ENCODE measurements at places on chromosomes 12 and 14. TPM values are rescaled to one million over a fixed set of nuclear protein-coding genes. Genes with fewer than 3 reads are reported as not detected.

DNA sequence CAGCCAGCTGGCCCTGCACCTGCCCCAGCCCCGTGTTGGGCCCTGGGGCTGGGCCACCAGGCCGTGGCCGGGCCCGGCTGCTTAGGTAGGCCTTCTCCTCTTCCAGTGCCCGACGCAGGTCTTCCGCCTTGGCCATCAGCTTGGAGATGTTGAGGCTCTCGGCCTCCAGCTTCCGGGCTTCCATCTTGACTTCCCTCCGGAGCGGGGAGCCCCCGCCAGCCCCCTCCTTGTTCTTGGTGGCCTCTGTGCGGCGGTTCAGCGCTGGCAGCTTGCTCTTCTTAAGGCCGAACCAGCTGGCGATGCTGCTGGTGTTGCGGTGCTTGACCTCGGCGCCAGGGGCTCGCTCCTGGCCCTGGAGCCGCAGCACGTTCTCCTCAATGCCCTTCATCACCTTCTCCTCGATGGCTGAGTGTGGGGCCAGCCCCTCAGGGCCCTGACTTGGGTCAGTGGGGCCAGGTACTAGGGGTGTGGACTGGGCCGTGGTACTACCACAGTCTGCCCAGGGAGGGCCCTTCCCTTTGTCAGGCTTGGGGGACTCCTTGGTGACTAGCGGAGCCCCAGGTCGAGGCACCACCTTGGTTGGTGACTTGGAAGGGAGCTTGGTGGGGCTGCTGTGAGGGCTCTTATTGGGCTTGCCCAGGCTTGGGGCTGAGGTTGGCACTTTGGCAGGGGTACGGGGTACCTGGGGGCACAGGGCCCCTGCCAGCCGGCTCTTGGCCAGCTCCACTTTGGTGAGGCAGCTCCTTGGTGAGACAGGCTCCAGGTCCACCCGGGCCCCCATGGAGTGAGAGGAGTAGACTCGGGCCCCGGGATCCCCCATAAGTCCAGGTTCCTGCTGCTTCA, 33.2 kb downstream of the NCKAP5L start:
- H3K36me3 ChIP-seq = peaks cover 16% of the 10 kb centered on the region
- DNase-seq = no peak
- H3K4me1 ChIP-seq = peaks cover 6% of the 10 kb centered on the region
- no peak overlapping the region for H3K4me3 ChIP-seq
- H3K27me3 ChIP-seq = no peaks in the 10 kb centered on the region

Gene RNASE4
- 51.9 TPM for total RNA-seq

DNA sequence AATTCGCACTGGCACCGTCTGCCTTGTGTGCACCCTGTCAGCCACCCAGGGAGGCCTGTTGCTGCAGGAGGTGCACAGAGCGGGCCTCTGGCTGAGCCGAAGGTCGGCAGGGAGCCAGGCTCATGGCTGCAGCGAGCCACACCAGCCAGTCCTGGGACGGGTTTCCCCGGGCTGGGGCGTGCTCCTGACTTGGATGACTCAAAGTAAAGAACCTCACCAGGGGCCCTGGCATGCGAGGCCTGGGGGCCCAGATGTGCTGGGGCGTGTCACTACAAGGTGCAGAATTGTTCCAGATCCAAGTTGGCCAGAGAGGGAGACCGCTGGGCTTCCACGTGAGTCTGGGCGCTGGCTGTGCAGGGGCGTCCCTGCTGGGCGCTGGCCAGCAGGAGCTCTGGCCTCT, 34.5 kb downstream of the FBRSL1 start:
- no peaks in the 10 kb centered on the region for H3K27me3 ChIP-seq
- H3K4me3 ChIP-seq = no peak overlapping the region
- peaks cover 11% of the 10 kb centered on the region for H3K36me3 ChIP-seq
- H3K4me1 ChIP-seq = peaks cover 2% of the 10 kb centered on the region
- no peak for DNase-seq

DNA sequence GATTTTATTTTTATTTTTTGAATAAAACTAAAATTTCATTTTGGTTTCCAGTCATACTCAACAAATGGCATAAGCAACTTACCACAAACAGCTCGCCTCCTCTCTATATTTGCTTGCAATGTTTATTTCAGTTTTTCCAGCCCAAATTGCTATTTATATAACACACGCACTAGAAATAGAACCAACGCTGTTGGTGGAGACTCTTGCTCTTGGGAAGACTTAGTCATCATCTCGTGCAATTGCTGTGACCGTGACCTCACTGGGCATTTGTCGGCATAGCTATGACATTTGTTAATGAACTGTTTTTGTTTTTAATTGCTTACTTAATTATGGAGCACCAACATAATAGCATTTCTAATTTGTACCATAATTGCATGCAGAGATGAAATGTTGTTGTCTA, 153.1 kb upstream of the OTX2 start:
- no peak overlapping the region for H3K27ac ChIP-seq
- DNase-seq = no peak
- no peak overlapping the region for H3K4me3 ChIP-seq
- H3K36me3 ChIP-seq = no peaks in the 10 kb centered on the region

GRCh38 chr12:562634-563033, 100.6 kb downstream of the NINJ2 start:
- no peak overlapping the region for H3K4me3 ChIP-seq
- no peak for DNase-seq
- no peak overlapping the region for H3K27ac ChIP-seq
- no peaks in the 10 kb centered on the region for H3K27me3 ChIP-seq
- no peaks in the 10 kb centered on the region for H3K4me1 ChIP-seq
- H3K36me3 ChIP-seq = peaks cover 6% of the 10 kb centered on the region

- H3K27me3 ChIP-seq = no peaks in the 10 kb centered on the region
- no peak overlapping the region for H3K27ac ChIP-seq
- H3K36me3 ChIP-seq = peaks cover 17% of the 10 kb centered on the region
- no peak for DNase-seq
- H3K4me3 ChIP-seq = no peak overlapping the region
- no peaks in the 10 kb centered on the region for H3K4me1 ChIP-seq
Measured at GRCh38 chr14:102878970-102879460, 43.4 kb upstream of the AMN start.

DNA sequence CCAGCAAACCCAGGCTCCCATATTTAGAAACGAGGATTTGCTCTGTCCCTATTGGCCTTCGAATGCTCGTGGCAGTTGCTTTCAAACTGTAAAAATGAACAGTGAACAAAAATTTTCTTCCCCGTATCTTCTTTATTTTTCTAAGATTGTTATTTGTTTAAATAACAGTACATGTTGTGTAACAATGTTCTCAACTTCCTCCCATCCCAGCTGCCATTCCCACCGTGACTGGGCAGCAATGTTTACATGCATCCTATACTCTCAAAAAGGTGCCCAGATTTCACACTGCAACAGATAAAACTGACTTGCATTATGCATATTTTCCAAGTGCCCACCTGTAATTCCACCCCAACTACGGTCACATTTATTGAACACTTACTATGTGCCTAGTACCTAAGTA, 12.8 kb downstream of the VCPKMT start:
- no peaks in the 10 kb centered on the region for H3K4me1 ChIP-seq
- DNase-seq = no peak
- no peak overlapping the region for H3K4me3 ChIP-seq
- no peak overlapping the region for H3K27ac ChIP-seq

Gene ENDOU
- not detected for total RNA-seq

DNA sequence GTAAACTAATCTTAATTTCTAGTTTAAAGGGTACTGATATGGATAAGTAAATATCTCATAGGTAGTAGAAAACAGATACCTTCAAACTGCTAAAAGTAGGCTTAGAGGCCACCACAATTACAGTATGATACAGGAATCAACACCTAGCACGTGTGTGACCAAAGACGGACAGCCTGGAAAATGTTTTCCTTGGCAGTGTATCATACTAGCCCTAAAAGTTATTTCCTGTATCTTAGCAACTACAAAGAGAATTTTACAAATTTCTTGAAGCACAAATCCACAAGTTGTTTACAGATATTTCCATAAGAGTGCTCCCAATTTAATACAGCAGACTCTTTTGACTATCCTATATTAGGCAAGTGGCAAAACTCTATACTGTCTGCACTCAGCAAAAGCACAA, 106.0 kb downstream of the ITPR2 start:
- no peaks in the 10 kb centered on the region for H3K4me1 ChIP-seq
- H3K27me3 ChIP-seq = no peaks in the 10 kb centered on the region
- no peak overlapping the region for H3K27ac ChIP-seq
- H3K36me3 ChIP-seq = no peaks in the 10 kb centered on the region
- H3K4me3 ChIP-seq = no peak overlapping the region
- no peak for DNase-seq

DNA sequence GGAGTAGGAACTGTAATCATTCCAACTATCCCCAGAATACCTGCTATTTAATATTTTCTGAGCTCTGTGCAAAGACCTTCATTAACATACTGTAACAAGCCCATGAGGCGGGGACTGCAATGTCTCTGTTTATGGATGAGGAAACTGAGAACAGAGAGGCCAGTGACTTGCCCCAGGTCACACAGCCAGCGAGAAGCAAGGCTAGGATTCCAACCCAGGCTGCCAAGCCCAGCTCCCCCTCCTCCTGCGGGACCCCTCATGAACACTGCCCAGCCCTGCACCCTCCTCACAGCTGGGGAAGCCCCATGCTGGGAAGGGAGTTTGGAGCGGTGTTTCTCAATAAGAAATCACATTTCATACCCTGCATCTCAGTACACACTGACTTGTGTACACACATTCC, 10.9 kb downstream of the HVCN1 start:
- no peaks in the 10 kb centered on the region for H3K4me1 ChIP-seq
- H3K27me3 ChIP-seq = no peaks in the 10 kb centered on the region
- no peak for DNase-seq
- peaks cover 15% of the 10 kb centered on the region for H3K36me3 ChIP-seq
- no peak overlapping the region for H3K27ac ChIP-seq
- no peak overlapping the region for H3K4me3 ChIP-seq
